Stimulated activated CD8-positive, alpha-beta memory T cell treated with anti-CD3 and anti-CD28 coated beads, Interleukin-7, amount 100 ng/mL, for 1 hour (primary cell): ENCODE measurements at places on chromosomes 11 and 22.

DNA sequence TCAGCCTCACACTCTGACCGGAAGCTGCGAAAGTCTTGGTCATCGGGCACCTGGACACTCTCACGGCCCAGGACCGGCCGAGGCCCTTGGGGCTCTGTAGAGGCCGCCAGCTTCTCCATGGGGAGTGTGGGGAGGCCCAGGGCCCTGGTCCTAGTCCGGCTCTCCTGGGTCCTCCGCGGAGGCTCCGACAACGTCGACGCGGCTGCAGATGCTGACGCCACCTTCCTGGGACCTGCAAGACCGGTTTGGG lies 12.9 kb downstream of the STARD10 start:
- no peak for DNase-seq

DNA sequence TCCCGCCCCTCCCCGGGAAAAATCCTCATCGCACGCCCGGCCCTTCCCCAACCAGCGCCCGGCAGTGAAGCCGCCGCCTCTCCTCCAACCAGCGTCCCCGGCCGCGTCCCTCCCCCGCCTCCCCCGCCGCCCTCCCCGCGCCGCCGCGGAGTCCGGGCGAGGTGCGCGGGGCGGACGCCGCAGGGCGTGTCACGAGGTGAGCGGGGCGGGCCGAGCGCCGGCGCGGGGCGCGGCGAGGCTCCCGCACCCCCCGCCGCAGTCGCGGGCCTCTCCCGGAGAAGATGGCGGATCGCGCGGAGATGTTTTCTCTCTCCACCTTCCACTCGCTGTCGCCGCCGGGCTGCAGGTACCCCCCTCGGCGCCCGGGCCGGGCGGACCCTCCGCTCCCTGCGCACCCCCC lies at the start of gene MAPK8IP2:
TSS of gene MAPK8IP2 (plus strand) at position 256 of the 400 bp plus-strand sequence. CDS start at position 282, 26 bp downstream.
- no peak for DNase-seq

- DNase-seq = no peak
Observed at GRCh38 chr11:57514538-57515331, 767 bp downstream of the SLC43A1 start.

- DNase-seq = no peak
Observed at GRCh38 chr11:69930081-69931059, 111.2 kb upstream of the FGF3 start.

DNA sequence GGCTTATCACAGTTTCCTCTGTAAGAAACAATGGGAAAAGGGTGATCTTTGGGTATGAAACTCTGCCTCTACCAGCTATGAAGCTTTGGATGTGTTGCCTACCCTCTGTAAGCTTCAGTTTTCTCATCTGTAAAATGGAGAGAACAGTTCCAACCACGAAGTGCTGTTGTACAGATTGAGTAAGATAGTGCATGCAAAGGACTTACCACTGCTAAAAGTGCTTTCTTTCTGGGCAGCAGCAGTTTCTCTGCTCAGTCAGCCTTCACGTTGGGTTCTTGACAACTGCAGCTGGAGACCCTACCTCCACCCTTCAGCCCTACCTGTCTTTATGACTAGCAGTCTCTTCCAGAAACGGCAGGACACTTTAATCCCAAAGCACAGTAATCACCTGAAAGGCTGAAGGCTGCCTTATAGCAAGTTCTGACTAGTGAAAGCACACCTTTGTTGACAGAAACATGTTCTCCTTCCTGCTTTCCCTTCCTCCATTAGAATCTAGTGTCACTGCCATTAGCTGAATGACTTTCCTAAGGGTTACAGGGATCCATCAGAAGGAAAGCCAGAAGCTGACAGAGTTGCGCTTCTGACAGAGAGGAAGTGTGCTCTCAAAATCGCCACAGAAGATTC lies 91.4 kb downstream of the RPL27A start:
- no peak for DNase-seq

DNA sequence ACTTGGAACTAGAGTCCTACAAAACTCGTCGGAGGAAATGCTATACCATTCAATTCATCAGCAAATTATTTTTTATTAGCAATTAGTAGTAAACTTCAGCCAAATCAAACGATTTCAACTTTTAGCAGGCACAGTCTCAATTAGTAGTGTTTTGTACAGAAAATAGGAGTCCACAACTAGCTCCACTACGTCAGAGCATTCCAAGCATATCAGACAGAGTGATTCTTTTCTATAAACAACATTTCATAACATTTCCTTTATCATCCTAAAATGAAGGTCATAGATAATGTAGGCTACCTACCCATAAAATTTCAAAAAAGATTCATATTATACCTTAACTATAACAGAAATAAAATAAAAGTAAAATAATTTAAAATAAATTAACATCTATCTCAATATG lies 169.9 kb downstream of the KIF18A start:
- no peak for DNase-seq

DNA sequence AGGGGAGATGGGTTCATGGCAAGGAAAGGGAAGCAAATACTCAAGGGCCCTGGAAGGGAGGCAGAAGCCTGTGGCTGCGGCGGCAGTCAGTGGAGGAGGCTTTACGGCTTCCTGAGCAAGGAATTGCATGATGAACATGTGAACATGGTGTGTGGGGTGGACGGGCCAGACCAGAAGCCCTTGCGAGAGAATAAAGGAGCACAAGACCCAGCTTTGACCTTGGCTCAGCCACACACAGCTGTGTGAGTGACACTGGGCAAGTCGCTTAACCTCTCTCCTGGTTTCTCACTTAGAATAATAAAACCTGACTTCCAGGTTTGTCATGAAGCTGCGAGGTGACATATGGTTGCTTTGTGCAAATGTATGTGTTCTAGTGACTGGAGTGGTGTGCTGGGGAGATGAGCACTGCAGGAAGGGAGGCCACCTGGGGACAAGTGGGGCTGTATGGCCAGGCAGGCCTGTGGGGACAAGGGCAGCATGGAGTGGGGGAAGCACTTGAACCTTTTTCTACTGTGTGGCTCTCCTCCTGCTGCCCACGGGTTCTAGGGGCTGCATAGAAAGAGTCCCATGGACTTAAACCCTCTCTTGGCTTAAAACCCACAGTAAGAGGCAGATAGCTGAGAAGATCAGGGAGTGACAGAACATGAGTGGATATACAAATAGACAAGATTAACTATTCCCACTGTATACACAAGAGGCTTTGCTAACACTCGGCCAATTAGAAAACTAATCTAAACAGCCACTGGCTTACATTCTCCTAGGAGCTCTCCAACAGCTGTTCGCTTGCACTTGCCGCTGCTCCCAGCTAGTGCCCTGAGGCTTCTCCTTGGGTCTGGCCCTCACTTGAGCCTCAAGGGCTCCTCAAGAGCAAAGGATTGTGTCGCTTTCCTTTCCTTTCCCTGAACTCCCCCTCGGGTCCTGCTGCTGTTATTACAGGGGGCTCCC lies 67.3 kb upstream of the CDON start:
- DNase-seq = no peak

DNA sequence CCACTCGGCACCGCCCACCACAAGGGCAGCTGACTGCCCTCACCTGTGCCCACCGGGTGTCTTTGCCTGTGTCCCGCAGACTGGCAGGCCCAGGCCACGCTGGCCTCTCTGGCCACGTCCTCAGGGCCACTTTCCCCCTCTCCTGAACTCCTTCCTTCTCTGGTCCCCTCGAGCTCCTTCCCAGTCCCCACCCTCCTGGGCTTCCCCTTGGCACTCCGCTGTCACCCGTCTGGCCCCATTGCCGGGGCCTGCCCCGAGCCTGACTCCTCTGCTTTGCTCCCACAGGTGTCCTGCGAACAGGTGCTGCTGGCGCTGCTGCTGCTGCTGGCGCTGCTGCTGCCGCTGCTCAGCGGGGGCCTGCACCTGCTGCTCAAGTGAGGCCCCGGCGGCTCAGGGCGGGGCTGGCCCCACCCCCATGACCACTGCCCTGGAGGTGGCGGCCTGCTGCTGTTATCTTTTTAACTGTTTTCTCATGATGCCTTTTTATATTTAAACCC lies 14.2 kb downstream of the MCAT start:
- DNase-seq = no peak

DNA sequence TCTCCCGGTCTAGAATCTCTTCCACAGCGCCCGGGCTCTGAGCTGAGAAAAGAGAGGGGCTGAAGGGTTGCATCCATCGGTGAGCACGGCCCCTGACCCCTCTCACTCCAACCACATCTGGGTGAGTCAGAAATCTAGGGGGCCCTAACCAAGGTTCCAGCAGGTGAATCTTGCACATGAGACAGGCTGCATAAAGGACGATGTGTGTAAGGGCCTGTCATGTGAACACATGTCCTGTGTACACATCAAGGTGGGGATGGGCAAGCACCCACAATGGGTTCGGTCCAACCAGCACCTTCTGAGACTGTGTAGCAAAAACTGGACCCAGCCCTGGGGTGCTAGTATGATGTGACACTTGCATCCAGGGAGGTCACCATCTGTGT lies 1.2 kb downstream of the BET1L start:
- no peak for DNase-seq

GRCh38 chr11:128515826-128516778 lies 71.3 kb downstream of the ETS1 start:
- DNase-seq = no peak

DNA sequence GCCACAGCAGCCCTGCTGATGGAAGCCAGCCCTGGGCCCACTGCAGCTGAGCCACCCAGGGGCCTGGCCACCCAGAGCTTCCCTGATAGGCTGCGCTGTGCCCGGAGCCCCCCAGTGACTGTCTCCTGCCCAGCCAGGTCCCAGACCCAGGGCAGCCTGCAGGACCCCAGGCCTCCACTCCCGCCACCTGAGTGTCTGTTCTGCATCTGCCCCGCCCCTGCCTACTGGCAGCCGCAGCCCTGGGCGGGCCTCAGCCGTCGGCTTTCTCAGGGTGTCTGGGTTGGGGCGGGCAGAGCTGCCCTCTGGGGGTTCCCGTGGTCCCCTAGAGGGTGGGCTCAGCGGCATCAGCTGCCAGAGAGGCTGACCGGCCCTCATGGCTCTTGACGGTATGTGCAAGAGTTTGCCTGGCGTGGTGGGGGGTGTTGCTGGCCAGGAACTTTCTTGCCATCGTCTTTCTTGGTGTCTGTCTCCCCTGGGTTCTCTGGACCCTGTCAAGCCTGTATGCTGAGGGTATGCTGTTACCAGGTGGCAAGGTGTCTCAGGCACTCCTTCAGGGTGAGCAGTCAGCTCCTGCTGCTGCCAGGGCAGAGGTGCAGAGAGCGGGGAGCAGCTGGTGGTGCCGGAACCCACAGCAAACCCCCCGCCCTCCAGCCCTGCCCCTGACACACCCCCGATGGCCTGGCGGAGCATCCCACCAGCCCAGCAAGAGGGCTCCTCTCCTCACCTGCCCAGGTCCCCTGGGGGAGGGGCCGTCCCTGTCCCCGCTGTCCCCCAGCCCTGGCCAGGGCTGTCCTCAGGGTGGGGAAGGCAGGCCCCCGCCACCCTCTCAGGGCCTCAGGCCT lies 12.2 kb upstream of the PIM3 start:
- DNase-seq = no peak

DNA sequence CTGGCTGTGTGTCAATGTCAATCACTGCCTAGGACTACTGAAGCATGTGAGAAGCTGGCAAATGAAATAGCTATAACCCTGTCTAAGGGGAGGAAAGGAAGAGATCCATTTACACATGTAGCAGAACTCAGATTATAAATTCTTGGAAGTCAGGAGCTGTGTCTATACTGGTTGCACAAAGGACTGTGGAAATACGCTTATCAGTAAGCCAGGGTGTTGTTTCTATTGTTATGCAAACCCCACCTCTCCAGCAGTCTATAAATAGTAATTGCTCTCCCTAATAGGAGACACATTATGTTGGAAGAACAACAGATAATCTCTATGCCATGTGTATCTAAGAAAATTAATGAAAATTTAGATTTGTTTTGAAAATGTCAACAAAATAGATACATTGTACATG lies 693.4 kb upstream of the CCDC90B start:
- no peak for DNase-seq

- DNase-seq = no peak
Observed at GRCh38 chr11:9905501-9905951, 241.6 kb downstream of the SWAP70 start.

GRCh38 chr11:100294748-100295147 lies 392.3 kb upstream of the ARHGAP42 start:
- DNase-seq = no peak

- DNase-seq = peak; percentile 40
Observed at GRCh38 chr11:14905104-14906033, 13.3 kb upstream of the CYP2R1 start.

- no peak for DNase-seq
Observed at GRCh38 chr22:44850946-44851345, 98.6 kb downstream of the ARHGAP8 start.

DNA sequence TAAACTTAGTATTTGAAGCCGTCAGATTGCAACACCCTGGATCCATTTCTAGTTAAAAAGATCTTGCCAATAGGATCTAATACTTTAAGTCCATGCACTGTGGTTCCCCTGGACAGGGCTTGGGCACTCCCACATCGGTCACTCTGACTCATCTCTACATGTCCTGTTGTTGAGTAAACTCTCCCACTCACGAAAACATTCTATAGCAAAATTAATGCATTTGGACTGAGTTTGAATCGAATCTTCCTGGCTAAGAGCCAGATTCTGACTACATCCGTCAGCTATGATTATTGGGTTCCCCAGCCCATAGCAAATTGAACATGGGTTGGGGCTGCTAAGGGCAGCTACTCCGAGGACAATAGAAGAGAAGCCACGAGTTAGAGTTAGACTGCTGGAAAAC lies 182.1 kb upstream of the SORL1-AS1 start:
- DNase-seq = no peak

DNA sequence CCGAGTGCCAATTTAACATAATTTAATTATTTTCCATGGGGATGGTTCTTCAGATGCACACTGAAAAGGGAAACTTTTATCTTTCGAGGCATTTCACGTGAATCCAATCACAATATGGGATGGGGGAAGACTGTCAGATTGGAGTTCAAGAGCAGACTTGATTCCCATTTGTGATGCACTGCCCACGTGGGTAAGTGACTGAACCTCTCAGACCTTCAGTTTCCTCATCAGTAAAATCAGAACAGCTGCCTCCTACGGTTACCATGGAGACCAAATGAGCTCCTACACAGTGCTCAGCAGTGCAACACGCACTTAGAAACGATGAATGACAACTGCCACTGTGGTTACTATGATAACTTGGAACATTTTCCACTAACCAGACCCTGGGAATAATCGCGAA lies 21.7 kb downstream of the KIAA0930 start:
- no peak for DNase-seq

GRCh38 chr11:45344028-45344427 lies 57.9 kb upstream of the SYT13 start:
- DNase-seq = no peak

DNA sequence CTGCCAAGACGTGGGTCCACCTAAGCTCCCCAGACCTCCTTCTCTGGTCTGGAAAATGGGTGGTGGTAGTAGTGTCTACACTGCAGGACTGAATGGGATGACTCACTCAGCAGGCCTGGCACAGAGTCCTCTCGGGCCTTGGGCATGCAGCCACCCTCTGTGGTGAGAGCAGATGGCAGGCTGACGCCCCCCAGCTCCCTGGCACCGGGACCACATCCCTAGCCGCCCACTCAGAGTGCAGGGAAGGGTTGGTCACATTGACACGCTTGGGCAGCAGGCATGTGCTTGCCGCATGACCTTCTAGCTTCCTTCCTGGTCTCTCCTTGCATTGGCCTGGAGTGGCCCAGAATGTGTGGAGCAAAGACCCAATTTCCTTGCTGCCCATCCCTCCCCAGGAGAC lies 30.7 kb upstream of the PRODH start:
- DNase-seq = no peak
